ENCODE measurements at places on chromosomes 1 and 21.

DNA sequence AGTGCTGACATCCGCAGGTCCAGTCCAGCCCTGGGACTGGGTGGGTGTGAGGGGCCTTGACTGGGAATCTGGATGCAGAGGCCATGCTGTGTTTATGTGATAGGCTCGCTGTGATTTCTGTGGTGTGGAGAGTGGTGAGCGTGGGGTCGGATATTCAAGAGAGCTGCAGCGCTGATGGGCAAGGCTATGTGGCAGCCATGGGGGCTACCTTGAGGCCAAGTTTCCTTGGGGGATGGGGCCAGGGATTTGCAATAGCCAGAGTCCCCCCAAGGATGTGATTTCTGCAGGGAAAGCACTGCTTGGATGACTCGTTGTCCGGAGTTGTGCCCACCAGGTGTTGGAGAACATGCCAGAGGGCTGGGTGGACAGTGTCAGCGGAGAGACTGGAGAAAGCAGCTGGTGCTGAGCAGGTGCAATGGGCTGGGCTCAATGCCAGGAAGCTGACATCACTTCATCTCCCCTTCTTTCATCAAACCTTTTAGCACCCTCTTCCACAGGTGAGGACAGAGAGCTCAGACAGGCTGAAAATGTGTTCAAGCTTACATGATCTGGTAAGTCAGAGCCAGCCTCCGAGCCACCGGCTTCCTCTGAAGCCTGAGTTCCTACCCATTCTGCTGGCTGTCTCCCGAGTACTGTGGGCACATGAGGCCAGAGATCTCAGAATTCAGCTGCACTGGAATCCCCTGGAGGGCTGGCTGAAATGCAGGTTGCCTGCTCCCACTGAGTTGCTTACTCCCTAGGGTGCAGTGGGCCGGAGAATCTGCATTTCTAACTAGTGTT is 132.9 kb downstream of the RHOU start:
- DNase-seq, result no peak

DNA sequence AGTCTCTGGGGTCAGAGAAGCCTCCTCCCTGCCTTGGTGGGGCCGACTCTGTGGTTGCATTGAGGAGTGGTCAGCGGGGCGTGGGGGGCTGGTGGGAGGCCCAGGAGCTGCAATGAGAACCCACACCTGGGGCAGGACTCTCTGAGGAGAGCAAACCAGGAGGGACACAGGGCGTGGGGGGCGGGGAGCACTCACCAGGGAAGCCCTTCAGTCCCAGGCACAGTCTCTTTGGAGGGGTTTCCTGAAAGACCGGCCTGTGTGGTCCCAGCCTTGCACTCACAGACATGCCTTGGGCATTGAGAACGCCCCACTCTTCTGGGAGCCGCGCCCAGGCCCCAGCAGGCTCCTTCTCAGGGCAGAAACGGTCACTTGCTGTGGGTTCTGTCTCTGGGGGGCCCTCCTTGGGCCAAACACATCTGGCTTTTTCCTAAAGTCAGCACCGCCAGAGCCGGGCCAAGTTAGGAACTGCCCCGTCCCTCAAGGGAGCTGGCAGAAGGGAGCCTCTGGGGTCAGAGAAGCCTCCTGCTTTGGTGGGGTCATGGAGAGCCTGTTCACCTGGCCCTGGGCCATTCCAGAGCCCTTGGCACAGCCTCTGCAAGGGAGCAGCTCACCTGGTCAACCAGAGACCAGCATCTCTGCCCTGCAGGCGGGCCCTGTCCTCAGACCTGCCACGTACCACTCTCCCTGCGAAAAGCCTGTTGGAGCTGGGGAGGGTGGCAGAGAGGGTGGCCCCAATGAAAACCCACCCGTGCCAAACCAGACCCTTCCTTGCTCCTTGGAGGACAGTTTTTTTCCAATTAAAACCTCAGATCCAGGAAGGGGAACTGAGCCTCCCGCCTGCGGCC is 59.9 kb upstream of the TTC34 start:
- no peak for DNase-seq

- no peak for DNase-seq
These were observed 53.3 kb upstream of the TSPAN2 start for GRCh38 chr1:115142616-115143015.

GRCh38 chr1:178379807-178380206 is 117.0 kb downstream of the CLEC20A start:
- no peak for DNase-seq

DNA sequence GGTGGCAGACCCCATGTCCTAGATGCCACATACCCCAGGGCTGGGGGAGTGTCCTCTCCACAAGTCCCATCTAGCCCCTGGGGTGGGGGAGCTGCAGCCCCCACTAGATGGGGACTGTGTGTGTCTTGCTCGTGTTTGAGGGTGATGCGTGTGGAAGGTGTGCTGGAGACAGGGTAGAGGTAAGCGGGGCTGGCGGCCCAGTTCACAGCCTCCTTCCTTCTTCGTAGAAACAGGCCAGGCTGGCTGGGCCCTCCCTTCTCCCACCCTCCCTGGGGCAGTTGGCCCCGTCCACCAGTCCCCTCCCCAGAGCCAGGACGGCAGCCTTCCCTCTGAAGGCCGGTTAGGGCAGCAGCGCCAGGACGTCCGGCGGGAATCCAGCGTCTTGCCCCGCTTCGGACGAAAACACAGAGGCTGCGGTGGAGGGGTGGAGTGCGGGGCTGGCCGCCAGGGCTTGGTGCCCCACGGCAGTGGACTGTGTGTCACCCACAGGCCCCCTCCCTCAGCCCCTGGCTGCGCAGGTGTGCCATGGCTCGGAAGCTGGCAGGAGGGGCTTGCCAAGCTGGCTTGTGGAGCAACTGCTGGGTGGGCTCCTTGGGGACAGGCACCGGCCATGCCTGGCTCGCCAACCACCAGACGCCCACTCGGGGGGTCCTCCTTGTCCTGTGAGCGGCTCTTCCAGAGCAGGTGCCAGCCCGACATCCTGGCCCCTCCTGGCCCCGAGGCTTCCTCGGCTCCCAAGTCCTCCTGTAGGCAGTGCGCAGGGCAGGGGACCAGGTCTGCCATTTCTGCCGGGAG is 3.6 kb downstream of the PRDM16 start:
- no peak for DNase-seq

DNA sequence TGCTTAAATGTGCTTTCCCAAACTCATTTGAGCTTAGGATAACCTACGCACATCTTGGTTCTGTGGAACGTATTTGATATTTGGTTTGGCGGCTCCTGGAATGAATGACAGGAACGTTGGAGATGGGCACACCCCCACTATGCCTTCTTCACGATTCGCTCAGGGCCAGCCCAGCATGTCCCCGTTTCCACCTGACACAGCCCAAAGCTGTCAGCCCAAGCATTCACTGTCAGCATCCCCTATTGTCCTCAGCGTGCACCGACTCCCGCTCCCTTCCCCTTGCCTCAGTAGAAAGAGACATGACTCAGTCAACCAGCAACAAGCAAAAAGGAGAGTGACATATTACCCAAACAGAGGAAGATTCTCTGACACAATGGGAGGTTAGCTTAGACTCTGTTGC is 181.4 kb downstream of the KCNJ6 start:
- no peak for DNase-seq

- DNase-seq, result no peak
These were observed 5.4 kb downstream of the TNN start for GRCh38 chr1:175073061-175073460.

DNA sequence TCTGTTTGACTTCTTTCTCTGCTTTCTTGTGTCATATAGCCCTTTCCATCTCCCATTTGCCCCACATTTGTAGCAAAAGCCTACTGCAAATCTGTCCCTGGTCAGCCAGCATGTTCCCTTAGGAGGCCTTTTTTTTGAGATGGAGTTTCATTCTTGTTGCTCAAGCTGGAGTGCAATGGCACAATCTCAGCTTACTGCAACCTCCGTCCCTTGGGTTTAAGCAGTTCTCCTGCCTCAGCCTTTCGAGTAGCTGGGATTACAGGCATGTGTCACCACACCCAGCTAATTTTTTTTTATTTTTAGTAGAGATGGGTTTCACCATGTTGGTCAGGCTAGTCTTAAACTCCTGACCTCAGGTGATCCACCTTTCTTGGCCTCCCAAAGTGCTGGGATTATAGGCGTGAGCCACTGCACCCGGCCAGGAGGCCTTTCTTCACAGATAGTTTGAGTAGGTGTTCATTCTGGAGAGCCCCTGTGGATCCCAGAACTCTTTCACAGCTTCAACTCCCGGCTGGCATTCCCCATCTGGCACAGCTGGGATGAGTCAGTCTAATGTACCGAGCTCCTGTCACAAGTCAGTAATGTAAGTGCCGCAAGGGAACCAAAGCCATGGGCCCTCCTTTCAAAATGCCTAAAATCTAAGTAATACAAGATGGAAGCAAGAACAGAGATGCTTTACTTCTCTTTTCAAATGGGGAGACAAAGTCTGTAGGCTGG is 9.4 kb upstream of the NHLH1 start:
- no peak for DNase-seq

DNA sequence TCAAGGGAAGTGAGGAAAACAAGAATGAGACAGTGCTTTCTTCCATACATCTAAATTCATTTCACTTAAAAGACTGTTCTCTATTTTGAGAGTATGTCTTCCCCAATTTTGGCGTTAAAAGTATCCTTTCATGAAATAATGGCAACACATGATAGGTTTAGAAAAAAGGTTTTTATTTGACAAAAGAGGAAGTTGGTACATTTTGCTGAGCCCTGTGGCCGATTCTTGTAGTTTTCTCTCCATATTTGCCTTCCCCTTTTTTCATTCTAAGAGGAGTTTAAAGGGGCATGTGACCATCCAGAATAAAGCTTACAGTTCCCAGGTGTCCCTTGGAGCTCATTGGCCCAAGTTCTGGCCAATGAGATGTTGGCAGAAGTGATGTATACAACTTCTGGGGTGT is 140.4 kb upstream of the KCNE2 start:
- no peak for DNase-seq

- DNase-seq, result no peak
These were observed 11.7 kb downstream of the CDKN2C start for GRCh38 chr1:50981741-50982140.

- DNase-seq, result no peak
These were observed 477.6 kb upstream of the DEPDC1 start for GRCh38 chr1:68974447-68974846.

DNA sequence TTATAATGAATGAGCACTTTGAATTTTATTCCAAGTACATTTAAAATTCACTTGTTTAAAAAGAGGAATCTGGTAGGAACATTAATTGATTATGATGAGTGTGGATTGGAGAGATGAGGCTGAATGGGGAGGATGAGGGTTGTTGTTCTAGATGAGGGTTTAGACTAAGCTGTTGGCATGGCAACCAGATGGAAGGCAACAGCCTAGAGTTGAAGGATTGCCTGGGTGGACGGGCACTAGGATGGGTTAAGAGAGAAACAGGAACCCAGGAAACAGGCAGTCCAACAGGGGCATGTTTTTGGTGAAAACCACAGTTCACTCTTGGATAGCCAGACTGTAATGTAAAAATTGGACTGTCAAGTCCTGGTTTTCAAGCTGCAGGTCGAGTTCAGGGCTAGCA is 125.5 kb downstream of the CHRM3 start:
- no peak for DNase-seq

DNA sequence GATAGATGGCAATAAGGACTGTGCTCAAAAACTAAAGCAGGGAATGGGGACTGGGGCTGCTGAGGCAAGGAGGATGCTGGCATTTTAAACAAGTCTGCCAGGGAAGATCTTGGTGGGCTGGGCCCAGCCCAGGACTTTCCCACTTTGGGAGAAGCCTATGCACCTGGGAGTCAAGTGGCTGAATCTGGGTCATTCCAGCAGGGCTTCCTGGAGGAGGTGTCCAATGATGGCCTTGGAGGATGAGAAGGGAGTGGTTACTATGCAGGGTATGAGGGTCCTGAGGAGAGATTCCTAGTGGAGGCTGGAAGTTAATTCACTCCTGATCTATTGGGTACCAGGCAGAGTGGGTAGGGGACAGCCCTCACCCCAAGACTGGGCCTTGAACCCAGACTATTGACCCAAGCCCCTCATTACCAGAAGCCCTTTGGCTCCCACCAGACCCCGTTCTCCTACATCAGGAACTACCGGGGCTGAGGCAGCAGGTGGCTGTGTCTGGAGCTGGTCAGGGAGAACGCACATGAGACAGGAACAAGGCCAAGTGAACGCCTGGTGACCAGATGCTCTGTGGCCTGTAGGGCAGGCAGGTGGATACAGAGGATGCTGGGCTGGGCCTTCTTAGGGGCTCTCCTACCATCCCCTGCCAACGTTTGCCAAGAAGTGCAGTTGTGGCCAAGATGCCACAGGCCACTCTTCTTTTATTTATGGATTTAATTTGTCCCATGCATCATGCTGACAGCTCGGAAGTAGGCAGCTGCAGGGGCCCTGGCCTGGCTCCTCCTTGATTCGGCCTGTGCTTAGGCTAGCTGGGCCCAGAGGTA is 18.3 kb upstream of the LRP8 start:
- DNase-seq, result no peak

DNA sequence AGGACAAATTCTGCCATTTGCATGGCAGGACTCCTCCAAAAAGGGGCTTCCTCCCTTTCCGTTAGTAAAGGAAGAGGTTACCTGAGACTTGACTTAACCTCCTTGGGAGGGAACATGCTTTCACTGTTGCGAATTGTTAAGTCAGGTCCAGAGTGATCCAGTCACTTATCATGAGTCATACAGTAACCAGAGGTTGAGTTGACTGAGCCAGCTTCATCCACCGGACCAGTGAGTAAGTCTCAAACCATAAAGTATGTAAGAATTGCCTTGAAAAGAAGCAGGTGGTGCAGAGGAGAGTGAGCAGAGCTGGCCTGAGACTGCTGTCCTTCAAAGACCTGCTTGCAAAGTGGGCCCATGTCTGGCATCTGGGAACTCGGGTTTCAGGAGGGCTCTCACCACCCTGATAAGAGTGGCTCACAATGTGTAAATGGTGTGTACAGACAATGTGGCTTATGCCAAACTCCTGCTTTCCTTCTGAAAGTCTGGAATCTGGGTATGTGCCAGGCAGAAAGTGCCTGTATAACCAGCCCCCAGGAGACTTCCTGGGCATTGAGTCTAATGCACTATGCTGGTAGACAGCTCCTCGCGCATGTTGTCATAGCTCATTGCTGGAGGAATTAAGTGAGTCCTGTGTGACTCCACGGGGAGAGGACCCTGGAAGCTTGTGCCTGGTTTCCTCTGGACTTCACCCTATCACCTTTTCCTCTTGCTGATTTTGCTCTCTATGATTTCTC is 84.3 kb upstream of the KLHDC7A start:
- no peak for DNase-seq

DNA sequence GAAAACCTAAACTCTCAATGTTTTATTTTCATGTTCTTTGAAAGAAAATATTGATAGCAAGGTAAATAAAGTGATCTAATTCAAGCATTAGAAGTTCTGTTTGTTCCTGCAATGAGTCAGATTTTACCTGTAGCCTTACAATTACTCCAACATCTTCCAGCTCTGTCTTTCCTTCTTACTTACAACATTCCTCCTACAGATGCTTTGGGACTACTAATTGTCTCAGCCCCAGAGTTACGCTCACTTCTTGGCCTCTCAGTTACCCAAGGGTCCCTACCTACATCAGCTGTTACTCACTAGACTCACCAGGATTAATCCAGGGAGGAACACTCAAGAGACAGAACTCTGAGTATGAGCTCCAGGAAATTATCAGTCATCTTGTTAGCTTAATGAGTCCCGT is 26.4 kb downstream of the OR14A16 start:
- DNase-seq, result no peak

GRCh38 chr21:31837618-31838390 is 35.0 kb upstream of the HUNK start:
- DNase-seq, result no peak

Data from activated naive CD4-positive, alpha-beta T cell treated with Interleukin-2 at 50 U/mL for 16 hours (primary cell).